ENCODE measurements at places on chromosomes 5 and 9.
A peak's percentile ranks its signal among the peaks of the same experiment; 100 is the strongest.

GRCh38 chr9:121439016-121439415 lies 60.6 kb downstream of the GGTA1 start:
- no peak for DNase-seq

GRCh38 chr5:147530530-147531389 lies 20.9 kb upstream of the DPYSL3 start:
- peak; percentile 72 for DNase-seq

DNA sequence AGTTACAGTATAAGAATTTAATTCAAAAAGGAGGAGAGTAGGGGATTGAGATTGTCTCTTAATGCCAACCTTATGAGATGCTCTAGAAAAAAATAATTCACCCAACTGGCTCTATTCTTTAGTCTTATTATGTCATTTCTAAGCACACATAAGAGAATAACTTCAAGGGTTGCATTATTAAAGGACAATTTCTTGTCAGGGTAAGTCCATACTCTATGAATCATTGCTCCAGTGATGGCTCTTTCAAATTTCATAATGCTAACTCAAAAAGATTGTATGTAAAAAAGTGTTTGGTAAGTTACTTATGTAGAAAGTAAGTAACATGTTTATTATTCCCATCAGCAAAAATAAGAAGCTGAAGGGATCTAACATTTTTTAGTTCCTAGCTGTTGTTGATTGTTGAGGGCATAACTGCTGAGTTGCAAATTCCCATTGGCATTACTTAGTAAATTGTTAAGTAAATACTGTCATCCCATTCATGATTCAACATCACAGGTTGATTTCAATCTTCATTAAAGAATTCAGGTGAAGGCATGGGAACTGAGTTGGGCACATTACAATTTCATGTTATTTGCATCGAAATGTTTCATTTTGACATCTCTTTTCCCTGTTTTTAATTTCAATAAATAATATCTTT lies 28.6 kb downstream of the ALDH1A1 start:
- no peak for DNase-seq

GRCh38 chr5:67453111-67453905 lies 256.7 kb upstream of the CD180 start:
- DNase-seq, result no peak

Data from SW 1271 (cell line).